ENCODE measurements at places on chromosomes 4 and X. TPM values are rescaled to one million over a fixed set of nuclear protein-coding genes. Genes with fewer than 3 reads are reported as not detected.
A peak's percentile ranks its signal among the peaks of the same experiment; 100 is the strongest.

- no peak overlapping the region for H3K4me3 ChIP-seq
- H3K27me3 ChIP-seq = no peaks in the 10 kb centered on the region
- no peak for DNase-seq
- no peaks in the 10 kb centered on the region for H3K4me1 ChIP-seq
- peaks cover 10% of the 10 kb centered on the region for H3K36me3 ChIP-seq
These were observed 104.4 kb upstream of the RAB40AL start for GRCh38 chrX:102832661-102833060.

DNA sequence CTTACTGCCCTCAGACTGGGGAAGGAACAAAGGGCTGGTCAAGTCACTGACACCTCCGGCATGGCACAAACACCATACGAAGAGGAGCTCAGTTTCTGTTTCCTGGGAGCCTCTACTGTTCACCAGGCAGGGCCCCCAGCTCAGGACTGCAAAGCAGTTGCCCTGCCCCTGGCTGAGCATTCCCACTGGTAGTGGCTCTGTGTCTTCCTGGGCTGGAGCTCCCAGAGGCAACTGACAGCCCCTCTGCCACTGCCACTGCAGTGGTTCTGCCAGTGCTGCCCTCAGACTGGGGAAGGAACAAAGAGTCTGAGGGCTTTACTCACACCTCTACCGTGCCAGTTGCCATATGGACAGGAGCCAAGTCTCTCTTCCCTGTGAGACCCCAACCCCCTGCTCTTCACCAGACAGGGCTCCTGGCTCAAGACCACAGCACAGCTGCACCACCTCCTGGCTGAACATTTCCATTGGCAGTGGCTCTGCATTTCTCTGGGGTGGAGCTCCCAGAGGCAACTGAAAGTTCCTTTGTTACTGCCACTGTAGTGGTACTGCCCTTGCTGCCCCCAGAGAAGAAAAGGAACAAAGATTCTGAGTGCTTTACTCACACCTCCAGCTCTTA, 67.9 kb downstream of the SMARCA5 start:
- H3K27ac ChIP-seq = no peak overlapping the region
- H3K36me3 ChIP-seq = no peaks in the 10 kb centered on the region
- no peak overlapping the region for H3K4me3 ChIP-seq
- H3K27me3 ChIP-seq = no peaks in the 10 kb centered on the region

- DNase-seq = peak; percentile 9
- H3K36me3 ChIP-seq = no peaks in the 10 kb centered on the region
- no peak overlapping the region for H3K27ac ChIP-seq
- H3K4me1 ChIP-seq = peaks cover 6% of the 10 kb centered on the region
- H3K27me3 ChIP-seq = no peaks in the 10 kb centered on the region
These were observed 36.6 kb upstream of the UGT2A1 start for GRCh38 chr4:69689599-69689998.

DNA sequence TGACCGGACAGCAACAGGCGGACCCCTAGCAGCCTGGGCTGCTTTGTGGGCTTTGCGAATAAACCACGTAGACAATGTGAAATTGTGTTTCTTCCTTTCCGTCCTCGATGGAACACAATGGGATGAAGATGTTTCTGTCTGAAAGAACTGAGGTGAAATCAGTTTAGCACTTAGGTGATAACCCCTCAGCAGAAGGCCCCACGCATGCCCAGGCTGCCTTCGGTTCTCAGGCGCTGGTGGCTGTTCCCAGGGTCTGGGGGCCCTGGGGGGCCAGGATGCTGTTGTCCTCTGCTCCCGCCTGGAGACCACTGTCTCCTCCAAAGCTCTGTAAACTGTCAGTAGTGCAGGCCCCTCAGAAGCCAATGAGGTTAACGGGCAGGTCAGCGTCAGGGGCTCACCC, 73.9 kb upstream of the HGFAC start:
- no peak overlapping the region for H3K4me3 ChIP-seq
- peaks cover 4% of the 10 kb centered on the region for H3K36me3 ChIP-seq
- H3K27ac ChIP-seq = no peak overlapping the region
- no peaks in the 10 kb centered on the region for H3K4me1 ChIP-seq
- no peak for DNase-seq
- H3K27me3 ChIP-seq = no peaks in the 10 kb centered on the region

DNA sequence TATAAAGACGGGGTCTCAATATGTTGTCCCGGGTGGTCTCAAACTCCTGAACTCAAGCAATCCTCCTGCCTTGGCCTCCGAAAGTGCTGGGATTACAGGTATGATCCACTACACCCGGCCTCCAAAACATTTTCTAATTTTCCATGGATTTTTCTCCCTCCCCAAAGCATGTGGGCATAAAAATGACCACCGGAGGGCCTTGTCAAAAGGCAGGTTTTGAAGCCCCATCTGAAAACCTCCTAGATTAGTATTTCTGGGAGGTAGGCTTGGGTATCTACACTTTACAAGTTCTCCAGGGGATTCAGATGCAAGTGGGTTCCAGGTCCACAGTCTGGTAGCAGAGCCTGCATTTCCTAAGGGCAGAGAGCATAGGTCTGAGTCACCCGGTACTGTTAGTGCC, 1.4 kb upstream of the GPR173 start:
- H3K27me3 ChIP-seq = peaks cover 33% of the 10 kb centered on the region
- no peaks in the 10 kb centered on the region for H3K4me1 ChIP-seq
- H3K4me3 ChIP-seq = no peak overlapping the region

- DNase-seq = no peak
- H3K27ac ChIP-seq = no peak overlapping the region
- no peaks in the 10 kb centered on the region for H3K36me3 ChIP-seq
- no peaks in the 10 kb centered on the region for H3K27me3 ChIP-seq
- no peaks in the 10 kb centered on the region for H3K4me1 ChIP-seq
- H3K4me3 ChIP-seq = no peak overlapping the region
These were observed 914.2 kb upstream of the PCDH7 start for GRCh38 chr4:29805916-29806480.

DNA sequence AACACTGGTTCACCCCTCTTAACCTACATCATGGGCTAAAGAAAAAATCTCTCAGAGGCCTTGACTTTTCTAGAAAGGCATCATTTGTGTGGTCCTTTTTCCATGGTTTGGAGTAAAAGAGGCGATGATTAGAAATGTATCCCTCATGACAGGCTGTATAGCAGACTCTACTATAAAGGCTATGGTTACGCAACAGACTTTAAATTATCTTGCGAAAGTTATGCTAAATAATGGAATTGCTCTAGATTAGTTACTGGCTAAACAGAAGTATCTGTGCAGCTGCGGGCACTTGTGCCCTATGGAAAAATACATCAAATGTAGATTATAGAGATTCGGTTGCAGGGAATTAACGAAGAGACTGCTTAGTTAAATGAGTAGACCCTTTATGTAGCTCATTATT, 101.6 kb downstream of the TMEM47 start:
- no peaks in the 10 kb centered on the region for H3K27me3 ChIP-seq
- H3K4me1 ChIP-seq = no peaks in the 10 kb centered on the region
- H3K36me3 ChIP-seq = no peaks in the 10 kb centered on the region
- no peak overlapping the region for H3K4me3 ChIP-seq
- H3K27ac ChIP-seq = no peak overlapping the region
- DNase-seq = no peak

The TNIP2 gene
- total RNA-seq = 18.7 TPM

The RAB9B gene
- total RNA-seq = 1.5 TPM

The RASL11B gene
- total RNA-seq = 0.64 TPM

The LRRC66 gene
- not detected for total RNA-seq

The MCF2 gene
- not detected for total RNA-seq

The SPP1 gene
- total RNA-seq = 1,002 TPM

The DOK7 gene
- 2.7 TPM for total RNA-seq

The CFI gene
- total RNA-seq = 27.7 TPM

The AFF2 gene
- 0.17 TPM for total RNA-seq

All from Calu3 (cell line).